CD4-positive, alpha-beta T cell treated with Interleukin-17A for 4 hours (primary cell): ENCODE measurements at places on chromosomes 5 and 9.

DNA sequence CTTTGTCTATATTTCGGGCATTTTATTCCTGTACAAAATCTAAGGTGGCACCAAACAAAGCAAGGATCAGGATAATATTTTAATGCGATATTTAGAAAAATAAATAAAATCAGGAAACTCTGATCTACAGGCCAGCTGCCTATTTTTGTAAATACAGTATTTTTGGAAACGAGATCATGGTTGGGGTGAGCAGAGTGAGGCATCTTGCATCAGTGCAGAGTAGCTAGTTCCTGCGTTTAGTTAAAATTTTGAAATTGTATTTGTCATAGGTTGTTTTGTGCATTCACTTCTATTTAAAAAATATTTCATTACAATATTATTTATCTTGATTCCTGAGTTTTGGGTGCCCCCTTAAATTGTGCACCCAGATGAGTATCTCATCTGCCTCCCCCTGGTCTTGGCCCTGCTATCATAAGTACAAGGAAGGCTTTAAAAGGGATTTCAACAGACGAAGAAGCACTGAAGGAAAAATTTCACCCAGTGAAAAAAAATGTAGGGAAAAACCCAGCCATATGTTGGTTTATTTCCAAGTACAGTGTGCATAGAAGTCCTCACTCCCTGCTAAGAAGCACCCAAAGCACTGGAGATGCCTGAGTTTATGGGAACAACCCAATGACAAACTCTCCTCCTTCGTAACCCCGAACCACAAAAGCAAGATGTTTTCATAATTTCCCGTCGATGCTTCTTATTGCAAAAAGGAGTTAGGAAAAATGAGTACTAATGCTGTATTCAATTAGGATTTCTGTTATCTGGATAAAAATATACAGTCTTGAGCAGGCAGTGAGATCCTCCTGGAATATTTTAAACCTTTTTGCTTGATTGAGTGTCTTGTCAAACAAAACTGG lies 304.7 kb upstream of the CLINT1 start:
- DNase-seq: no peak

DNA sequence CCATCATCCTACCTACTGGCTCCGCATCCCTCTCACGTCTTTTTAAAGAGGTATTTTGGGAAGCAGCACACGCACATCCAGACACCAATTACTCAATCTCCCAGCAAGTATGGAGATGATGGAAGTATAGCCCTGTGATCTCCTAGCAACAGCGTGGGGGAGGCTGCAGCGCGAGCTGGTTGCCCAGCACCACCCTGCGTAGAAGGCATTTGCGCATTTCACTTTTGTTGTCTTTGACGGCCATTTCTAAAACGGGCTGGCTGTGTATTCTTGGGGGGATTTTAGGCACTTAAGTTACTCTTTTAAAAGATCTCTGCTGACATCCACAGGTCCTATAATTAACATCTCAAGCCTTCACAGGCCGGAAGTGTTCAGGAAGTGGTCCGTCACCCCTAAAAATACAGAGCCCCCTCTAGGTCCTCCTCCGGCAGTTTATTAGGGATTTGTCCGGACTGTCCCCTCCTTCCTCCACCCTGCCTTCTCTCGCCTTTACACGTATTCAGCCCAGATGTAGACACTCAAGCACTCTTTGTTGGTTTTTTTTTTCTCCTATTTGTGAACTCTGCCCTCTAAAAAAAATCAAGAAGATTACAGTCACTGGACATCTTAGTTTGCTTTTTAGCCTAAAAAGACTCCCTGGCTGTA lies 371.4 kb downstream of the NTRK2 start:
- no peak for DNase-seq

- DNase-seq: no peak
These were observed 102.2 kb downstream of the YTHDC2 start for GRCh38 chr5:113615708-113616107.

DNA sequence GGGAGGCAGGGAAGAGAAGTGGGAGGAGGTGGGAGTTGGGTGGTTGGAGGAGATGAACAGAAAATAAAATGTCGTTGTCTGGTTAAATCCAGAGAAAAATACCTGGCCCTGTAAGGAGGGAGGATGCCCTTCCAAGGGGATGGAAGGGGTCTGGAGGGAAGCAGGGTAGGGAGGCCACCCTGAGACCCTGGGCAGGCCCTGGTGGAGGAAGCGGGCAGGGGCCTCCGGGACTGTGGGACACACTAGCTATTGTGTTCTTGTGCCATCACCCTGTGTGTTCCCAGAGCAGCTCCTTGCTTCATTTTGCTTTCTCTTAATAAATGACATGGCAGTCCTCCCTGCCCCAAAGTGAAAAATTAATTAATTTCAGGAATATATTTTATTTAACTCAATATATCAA lies 11.8 kb upstream of the CD180 start:
- no peak for DNase-seq

- no peak for DNase-seq
These were observed 9.7 kb upstream of the COL5A1 start for GRCh38 chr9:134631881-134632280.

GRCh38 chr5:59058969-59059687 lies 476.3 kb downstream of the RAB3C start:
- DNase-seq: no peak

DNA sequence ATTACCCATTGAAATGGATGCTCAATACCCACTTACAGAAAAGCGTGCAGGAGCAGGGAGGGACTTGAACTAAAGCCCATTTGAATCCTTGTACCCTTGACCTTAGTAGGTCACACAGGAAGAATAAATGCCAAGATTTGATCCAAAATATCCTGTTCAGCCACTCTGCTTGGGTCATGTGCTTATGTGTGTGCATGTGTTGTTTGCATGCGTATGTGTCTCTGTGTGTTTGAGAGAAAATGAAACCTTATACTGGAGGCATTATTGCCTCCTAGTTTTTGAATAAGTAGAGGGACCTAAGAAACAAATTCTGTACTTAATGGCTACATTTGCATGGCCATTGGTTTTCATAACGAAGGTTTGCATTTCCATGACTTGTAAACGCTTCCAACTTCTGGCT lies 63.4 kb upstream of the TRIM32 start:
- DNase-seq: no peak

DNA sequence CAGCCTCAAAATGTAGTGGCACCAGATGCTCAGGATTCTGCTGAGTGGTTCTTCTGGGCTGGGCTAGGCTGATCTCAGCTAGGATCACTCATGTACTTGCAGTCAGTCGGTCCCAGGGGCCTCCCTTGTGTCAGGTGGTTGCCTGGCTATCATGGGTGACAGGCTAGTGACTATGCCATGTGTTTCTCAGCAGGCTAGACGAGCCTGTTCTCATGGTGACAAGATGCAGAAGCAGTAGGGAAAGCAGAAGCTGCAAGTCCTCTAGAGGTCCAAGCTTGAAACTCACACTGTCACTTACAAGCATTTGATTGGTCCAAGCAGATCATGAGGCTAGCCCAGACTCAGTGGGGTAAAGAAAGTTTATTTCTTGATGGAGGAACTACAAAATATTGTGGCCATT lies 15.2 kb upstream of the KCNMB1 start:
- no peak for DNase-seq

DNA sequence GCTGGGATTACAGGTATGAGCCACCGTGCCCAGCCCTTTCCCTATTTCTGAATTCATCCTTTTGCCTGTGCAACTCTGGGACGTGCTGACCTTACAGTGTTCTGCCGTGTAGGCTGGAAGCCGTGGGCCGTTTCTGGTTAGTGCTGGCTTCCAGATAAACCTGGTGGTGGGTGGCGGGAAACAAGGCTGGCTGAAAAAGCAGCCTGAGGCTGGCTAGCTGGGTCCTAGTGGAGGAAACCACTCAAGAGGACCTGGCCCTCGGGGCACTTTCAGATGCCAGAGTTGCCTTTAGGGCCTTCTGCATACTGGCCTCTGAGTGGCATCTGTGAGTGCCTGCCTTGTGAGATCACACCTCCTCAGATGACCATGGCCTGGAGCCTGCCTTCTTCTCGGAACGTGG lies 26.9 kb downstream of the GALNT12 start:
- no peak for DNase-seq

DNA sequence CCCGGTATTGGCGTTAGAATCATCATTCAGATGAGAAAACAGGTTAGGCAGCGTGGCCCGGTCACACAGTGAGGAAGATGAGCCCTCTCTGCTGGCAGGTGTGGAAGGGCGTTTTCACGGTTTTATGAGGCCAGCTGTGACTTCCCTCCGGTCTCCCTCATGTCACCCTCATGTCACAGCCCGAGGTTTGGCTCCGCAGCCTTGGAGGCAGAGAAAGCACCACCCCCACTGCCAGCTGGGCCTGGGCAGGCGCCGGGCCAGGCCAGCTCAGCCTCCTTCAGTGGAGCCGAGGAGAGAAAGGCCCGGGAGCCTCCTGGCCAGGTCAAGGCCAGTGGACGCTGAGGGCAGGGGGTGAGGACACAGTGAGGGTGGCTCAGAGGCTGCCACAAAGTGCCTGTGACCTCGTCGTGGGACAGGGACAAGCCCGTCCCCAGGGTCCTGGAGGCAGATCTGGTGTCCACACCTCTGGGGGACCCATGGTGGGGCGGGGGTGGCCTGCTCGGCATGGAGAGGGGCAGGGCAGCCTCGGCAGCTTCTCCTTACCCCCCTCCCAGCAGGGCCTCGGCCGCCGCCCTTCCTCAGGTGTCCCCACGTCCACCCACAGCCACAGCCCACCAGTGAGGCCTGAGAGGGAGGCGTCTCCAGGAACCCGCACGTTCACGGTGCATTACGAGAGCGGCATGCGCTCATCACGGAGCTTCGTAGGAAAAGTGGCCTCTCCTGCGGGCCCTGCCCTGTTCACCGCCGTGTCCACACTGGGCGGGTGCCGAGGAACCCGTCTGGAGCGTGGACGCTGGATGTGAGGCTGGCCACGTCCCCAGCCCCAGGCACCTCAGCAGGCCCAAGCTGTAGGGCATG lies 32.2 kb downstream of the EXD3 start:
- DNase-seq: no peak

DNA sequence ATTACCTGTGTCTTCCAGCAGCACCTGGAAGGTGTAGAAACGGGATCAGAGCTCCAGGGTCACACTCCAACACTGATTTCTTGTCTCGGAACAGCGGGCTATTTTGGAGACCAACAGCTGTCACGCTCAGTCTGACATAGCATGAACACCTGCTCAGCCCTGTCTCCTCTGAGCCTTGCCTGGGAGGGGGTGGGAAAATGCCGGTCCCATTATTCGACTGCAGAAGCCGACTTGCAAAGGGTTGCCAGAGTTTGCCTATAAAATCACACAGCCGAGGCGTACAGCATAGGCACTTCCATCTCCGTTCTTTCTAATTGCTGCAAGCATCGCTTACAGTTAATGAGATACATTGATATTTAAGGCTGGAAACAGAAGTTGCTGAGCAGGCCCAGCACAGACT lies 300.8 kb upstream of the MSX2 start:
- DNase-seq: no peak

DNA sequence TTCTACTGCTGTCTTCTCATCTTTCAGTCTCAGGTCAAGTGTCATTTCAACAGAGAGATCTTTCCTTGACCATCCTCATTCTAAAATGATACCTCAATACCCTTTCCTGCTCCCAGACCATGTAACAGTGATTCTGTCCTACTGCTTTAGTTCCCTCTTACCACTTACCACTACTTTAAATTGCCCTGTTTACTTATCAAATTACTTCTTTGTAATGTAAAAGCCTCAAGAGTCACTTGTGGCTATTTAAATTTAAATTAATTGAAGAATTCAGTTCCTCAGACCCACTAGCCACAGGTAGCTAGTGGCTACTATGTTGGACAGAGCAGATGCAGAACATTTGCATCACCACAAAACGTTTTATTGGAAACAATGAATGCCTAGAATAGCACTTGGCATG lies 217.3 kb downstream of the ADAMTS6 start:
- no peak for DNase-seq

GRCh38 chr5:54159153-54159892 lies 151.1 kb downstream of the ARL15 start:
- DNase-seq: no peak

GRCh38 chr9:110802416-110803035 lies 133.9 kb downstream of the MUSK start:
- no peak for DNase-seq

DNA sequence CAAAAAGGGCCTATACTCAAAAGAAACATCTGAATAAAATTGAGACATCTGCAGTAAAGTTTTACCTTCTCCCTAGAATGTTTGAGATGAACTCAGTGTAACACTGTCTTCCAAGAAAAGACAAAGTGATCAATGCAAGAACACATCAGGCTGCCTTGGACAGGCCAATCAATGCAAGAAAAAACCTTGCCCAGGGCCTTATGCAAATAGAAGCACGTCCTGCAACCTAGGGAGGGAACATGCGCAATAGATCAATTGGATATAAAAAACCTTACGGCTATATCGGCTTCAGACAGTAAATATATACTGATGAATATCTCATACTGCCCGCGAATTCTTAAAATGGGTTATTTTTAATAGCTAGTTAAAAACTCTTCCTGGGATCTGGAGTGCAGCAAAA lies 66.4 kb upstream of the POU5F2 start:
- no peak for DNase-seq

DNA sequence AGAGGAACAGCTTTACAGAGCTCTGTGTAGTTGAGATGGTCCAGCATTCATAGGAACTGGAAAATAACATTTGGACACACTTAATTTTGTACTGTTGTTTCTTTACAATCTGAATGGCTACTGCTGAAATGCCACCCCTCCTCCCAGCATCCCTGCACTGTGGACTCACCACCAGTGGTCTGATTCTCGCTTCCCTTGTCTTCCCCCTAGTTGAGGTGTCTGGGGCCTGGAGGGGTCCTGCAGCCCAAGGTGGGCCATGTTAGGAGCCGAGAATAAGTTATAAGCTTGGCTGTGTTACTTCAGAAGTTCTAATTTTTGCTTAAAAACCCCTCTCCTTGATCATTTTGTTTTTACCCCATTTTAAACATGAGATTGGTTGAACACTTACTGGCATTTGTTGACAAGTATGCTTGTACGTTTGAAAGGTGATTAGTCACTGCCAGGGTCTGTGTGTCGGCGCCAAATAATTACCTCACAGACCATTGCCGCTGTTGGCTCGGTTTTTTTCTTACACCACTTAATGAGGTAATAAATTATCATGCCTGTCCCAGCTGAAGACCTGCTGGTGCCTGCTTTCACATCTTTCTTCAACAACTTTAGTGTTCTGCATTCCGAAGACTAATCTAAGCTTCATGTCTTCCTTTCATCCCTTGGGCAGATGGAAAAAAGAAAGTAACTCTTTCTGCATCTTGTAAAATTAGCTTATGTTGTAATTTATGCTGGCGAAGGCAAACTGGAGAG lies 65.8 kb downstream of the MCCC2 start:
- DNase-seq: no peak

GRCh38 chr5:148443998-148444397 lies 60.2 kb downstream of the FBXO38 start:
- peak; percentile 59 for DNase-seq
